Activated CD4-positive, alpha-beta memory T cell treated with anti-CD3 and anti-CD28 coated beads for 36 hours (primary cell): ENCODE measurements at places on chromosomes 1 and 21.
A peak's percentile ranks its signal among the peaks of the same experiment; 100 is the strongest.

DNA sequence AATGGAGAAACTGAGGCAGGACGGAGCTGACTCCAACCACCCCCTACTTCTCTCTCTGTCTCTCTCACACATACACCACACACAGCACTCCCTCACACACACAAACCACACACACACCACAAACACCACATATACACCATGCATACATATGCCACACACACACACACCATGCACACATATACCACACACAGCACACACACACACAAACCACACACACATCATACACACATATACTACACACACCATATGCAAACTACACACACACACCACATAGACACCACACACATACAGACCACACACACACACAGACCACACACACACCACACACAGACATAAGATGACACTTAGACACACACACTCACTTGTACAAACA, 94.3 kb downstream of the RIPK4 start:
- DNase-seq: no peak

DNA sequence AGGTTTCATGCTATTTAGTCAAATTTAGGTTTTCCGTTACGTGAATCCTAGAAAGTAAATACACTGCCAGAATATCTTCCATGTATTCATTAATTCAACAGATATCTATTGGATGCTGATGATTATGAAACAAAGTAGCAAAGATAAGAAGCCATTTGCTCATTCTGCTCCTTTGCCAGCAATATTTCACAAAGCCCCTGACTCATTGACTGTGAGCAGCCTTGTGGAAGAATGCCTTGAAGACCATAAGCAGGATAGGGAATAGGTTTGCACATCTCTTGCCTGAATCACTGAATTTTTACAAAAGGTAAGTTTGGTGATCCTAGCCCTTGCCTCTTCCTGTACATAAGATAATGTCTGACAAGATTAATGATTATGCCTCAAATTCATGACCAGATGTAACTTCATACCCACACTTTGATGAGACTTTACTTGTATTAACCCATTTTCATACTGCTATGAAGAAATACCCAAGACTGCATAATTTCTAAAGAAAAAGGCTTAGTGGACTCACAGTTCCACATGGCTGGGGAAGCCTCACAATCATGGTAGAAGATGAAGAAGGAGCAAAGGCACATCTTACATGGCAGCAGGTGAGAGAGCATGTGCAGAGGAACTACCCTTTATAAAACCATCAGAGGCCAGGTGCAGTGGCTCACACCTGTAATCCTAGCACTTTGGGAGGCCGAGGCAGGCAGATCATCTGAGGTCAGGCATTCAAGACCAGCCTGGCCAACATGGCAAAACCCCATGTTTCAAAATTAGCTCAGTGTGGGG, 1.6 kb upstream of the PIGK start:
- no peak for DNase-seq

DNA sequence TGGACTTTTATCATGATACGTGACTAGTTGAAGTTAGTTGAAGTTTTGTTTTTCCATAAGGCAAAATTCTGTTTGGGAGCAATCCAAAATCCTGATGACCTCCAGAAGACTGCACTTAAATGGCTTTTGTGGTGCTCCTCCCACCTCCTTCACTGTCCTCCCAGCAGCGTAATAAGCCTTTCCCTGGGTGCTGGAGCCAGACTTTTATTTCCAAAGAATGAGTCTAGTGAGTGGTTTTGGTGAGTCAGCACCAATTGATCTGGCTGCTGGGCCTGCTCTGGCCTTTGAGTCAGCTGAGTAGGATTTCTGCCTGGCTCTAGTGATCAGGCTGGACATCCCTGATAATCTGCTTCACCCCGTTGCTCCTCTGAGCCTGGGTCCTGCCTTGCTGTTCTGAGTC, 21.7 kb upstream of the KCND3 start:
- no peak for DNase-seq

DNA sequence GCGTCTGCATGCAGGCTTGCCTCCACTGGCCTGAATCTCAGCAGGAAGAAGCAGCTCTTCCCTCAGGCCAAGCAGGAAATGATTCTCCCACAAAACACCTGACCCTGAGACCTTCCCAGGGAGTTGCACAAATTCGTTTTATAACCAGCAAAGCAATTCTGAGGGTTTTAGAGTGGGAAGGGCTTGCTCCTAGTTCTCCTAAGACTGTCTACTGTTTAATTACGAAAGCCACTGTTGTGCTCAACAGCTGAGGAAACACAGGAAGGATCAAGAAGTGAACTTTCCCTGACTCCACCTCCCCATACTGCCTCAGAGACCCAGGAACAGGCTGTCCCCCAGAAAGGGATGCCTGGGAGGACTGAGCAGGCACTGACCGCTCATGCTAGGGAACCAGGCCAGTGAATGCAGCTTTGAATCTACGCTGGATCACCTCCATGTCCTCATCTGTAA, 37.0 kb upstream of the PUM1 start:
- no peak for DNase-seq

- no peak for DNase-seq
These were observed 2.1 kb upstream of the PM20D1 start for GRCh38 chr1:205851993-205852392.

GRCh38 chr1:93659822-93660503, 21.7 kb downstream of the BCAR3 start:
- DNase-seq: no peak

DNA sequence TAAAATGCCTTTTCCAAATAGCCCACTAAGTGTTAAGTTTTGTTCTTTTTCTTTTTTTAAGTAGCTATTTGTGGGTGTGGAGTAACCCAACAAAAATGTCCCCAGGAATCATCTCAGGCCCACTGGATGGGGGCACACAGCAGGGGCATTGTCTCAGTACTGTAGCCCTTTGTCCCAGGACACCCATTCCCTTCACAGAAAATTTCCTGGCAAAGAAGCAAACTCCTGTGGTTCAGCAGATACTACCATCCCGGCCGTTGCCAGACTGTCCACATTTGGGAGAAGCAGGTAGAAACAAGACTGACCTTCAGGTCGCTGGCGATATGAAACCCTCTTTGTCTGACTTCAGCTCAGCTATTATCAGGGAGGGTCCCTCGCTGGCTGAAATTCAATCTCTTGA, 23.7 kb upstream of the SRRM1 start:
- DNase-seq: no peak

DNA sequence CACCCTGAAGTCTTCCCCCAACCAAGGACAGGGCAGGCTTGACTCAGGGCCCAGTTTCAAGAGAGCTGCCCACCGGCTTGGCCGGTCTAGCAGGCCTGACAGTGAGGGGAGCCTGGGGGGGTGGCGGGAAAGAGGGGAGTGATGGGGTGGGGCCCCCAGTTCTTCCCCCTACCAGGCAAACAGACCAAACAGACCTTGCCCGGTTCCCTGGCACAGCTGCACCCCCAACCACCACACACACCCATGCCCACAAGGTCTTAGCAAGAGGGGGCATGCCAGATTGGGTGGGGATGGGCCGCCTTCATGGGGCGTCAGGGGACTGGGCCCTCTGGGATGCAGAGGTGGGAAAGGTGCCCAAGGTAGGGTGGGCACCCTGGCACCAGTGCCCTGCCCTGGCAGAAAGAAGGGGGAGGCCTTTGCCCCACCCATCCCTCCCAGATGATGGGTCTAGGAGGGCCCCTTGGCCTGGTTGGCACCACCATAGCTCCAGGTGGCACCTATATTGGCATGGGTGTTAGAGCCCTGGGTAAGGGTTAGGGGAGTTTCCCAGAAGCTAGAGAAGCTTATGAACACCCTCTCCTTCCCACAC, 8.9 kb downstream of the ZBTB7B start:
- DNase-seq: no peak

GRCh38 chr1:26213335-26213905, 20.6 kb upstream of the CEP85 start:
- no peak for DNase-seq

GRCh38 chr1:46485564-46486431, 3.8 kb upstream of the DMBX1 start:
- DNase-seq: no peak

DNA sequence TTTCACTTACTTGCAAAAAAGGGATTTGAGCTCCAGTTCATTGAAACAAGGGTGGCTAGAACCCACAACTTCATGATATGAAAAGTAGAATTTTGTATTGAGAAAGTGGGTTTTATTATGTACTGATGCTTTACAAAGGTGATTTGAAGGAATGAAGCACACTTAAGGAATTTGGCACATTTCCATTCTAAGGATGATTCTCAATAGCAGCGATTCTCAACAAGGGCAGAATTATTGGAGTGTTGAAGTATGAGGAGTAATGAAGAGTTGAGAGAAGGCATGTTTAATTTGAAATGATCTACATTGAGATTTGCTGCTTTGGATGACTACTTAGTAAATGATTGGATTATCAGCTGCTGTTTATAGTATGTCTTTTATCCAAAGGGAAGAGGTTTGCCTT, 54.7 kb downstream of the FNBP1L start:
- DNase-seq: no peak

DNA sequence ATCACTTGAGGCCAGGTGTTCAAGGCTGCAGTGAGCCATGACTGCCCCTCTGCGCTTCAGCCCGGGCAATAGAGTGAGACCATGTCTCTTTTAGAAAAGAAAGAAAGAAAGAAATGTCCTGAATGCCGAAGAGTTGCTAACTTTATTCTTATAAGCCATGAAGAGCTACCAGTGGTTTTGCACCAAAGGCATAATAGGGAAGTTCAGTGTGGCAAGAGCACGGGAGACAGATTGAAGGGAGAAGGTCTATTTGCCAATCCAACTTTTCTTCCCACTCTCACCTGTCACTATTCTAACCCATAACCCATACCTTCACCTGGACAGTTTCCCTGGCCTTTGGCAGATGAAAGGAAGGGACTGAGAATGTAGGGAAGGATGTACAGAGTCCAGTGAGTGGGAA, 4.4 kb upstream of the PEA15 start:
- DNase-seq: no peak

GRCh38 chr1:216453777-216454176, 30.5 kb upstream of the USH2A start:
- no peak for DNase-seq

GRCh38 chr1:14112613-14113012, 412.6 kb downstream of the PRDM2 start:
- no peak for DNase-seq

DNA sequence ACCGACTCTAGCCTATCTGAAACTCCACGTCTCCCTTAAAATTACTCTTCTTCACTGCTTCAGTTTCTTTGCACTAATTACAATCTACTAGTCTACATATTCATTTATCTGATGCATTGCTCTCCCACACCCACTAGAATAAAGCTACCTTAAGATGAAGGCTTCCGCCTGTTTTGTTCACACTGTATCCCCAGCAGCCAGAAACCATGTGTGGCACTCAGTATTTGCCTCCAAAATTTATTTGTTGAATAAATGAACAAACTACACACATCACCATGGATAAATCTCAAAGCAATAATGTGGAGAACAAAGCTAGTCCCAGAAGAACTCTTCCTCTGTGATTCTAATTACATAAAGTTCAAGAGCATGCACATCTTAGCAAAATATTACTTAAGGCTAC, 95.7 kb downstream of the DSCAM start:
- DNase-seq: no peak

GRCh38 chr21:44550807-44551206, 498 bp downstream of the KRTAP10-2 start:
- DNase-seq: no peak

DNA sequence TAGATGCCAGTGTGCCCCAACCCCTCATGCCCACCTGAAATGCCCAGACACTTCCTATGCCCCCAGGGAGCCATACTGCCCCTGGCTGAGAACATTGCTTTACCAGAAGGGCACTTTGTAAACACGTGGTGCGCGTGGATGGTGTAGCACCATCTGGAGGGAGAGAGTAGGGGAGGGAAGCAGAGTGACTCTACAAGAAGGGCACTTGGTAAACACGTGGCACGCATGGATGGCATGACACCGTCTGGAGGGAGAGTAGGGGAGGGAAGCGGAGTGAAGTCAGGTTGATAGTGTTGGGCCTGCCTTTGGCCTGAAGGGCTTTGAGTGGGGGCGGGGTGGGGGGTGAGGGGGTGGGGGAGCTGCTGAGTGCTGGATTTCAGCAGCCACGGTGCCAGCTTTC, 324.0 kb upstream of the VAMP3 start:
- DNase-seq: no peak

- no peak for DNase-seq
These were observed 202.6 kb downstream of the GRIK1 start for GRCh38 chr21:29737186-29737585.

DNA sequence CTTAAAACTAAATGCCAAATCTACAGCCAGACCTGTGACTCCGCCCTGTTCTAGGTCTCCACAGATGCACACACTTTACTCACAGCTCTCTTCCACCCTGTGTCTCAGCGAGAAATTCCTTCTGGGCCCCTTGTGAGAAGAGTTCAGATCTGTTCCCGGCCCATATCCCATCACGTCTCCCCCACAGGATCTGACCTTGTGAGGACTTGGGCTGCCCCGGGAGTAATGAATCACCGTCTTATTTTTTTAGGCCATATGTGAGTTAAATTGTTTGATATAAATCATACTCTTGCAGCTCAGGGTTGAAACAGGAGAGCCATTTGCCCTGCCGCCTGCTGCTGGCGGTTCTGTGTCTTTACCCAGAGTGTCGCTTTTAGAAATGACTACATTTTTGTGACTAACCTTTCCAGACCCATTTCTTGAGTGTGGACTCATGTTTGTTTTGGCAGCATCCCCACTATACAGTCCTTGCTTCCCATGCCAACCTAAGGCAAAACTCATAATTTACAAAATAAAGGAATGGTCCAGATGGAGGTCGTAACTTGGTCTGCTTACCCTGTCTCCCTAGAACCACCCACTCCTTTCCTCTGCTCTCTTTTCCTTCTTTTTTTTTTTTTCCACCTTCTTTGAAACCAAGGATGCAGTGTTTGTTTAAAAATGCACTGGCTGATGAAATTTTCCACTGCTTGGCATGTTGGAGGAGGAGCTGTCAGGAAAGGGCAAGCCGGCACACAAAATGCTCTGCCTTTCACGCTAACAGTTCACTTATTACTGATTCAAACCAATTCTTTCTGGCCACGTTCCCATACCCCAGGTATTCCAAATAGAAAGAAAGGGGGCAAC, 98.0 kb upstream of the C1orf105 start:
- DNase-seq: no peak

DNA sequence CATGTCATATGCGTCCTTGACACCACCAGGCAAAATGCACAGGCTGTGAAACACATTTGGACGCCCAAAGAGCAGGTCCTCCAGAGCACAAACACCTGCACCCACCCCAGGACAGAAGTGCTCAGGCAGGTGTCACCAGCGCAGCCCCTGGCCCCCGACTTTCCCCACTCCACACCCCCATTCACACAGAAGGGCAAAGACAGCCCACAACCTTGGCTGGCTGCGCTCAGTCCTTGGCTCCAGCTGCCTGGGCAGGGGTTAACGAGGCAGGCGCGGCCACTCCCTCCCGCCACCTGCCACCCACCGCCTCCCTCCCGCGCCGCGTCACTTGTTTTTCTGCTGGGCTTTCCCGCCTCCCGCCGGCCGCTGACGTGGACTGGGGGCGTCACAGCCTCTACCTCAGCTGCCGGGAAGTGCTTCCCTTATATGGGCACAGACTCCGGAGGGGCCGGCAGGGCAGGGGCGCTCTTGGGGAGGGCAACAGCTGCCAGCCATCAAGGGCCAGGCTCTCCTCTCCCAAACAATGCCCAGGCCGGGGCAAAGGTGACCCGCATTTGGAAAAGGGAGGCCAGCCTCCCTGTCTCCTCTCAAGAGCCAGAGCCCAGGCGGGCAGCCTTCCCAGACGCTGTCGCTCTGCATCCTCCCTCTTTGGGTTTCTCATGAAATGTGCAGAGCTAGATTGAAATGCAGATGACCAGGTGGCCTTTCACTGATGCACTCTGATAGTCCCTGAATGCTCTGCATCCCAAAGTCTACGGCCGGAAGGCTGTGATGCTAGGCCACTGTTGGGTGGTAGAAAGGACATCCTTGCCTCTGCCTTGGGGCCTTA, 14.8 kb upstream of the BTG2 start:
- peak; percentile 99 for DNase-seq
